Activated CD4-positive, alpha-beta T cell treated with anti-CD3 and anti-CD28 coated beads, Interleukin-2, amount 50 U/mL, for 1 hour (primary cell): ENCODE measurements at places on chromosomes 16 and 17.

DNA sequence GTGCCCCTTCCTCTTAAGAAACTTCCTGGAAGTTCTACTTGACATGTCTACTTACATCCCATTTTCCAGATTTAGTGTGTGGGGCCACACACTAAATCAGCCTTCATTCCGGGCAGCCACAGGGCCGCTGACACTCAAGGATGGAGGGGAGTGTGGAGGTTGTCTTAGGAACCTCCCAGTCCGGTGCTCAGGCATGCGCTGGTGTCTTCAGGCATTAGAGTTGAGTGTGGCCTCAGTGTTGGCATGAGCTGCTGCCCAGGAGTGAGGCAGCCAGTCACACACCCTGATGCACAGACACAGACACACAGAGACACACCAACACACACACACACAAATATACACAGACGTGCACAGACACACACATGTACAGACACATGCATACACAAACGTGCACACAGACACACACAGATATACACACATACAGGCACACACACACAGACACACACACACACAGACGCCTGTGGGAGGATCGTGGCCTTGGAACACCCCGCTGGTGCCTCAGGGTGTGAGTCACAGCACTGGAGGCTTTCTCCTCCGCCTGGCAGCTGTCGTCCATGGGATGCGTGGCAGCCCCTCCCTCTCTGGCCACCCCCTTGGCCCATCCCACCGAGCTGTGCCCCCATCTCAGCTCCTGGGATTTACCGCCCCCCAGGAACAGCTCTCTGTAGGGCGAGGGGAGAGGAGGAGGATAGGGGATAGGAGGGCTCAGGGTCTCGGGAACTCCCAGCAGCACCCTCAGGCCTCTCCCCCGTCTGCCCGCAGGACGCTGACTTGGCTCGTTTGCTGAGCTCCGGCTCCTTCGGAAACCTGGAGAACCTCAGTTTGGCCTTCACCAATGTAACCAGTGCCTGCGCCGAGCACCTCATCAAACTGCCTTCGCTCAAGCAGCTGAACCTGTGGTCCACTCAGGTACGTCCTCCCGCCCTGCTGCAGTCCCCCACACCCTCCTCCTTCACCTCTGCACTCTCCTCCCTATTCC is 75.6 kb upstream of the PLCG2 start:
- no peak for DNase-seq

GRCh38 chr17:19457046-19457445 is 46.0 kb downstream of the RNF112 start:
- no peak for DNase-seq

DNA sequence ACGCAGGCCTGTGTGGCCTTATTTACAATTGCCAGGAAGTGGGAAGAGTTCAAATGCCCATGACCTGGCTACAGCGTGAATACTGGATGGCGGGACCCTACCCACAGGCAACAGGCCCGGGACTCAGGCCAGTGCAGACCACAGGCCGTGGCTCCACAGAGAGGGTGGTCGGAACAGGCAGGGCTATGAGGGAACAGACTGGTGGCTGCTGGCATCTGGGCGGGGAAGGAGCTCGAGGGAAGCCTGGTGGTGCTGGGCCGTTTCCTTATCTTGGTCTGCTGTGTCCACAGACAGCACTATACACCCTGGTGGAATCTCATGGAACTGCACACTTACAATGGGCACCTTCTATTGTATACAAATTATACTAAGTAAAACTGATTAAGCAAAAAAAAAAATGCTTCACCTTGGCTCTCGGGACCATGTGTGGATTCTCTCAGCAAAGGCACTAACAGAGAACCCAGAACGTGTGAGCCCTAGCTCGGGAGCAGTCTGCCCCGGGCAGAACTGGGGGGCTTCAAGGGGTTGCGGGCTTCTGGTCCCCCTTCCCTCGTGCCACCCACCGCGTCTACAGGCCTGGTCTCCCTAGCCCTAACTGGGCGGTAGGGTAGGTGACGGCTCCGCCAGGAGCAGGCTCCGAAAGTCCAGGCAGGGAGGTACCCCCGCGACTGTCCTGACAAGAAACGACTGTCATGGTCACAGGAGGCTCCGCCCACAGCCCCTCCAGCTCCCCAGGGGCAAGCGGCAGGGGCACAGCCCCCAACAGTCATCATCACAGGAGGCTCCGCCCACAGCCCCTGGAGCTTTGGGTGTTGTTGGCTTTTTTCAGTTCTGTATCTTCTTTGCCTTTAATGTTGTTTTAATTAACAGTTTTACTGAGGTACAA is 21.8 kb downstream of the CEP131 start:
- DNase-seq = peak; percentile 9

GRCh38 chr16:50323335-50324011 is 45.3 kb downstream of the BRD7 start:
- DNase-seq = no peak

- DNase-seq = no peak
Observed at GRCh38 chr16:48335961-48336360, 49.3 kb downstream of the SIAH1 start.

DNA sequence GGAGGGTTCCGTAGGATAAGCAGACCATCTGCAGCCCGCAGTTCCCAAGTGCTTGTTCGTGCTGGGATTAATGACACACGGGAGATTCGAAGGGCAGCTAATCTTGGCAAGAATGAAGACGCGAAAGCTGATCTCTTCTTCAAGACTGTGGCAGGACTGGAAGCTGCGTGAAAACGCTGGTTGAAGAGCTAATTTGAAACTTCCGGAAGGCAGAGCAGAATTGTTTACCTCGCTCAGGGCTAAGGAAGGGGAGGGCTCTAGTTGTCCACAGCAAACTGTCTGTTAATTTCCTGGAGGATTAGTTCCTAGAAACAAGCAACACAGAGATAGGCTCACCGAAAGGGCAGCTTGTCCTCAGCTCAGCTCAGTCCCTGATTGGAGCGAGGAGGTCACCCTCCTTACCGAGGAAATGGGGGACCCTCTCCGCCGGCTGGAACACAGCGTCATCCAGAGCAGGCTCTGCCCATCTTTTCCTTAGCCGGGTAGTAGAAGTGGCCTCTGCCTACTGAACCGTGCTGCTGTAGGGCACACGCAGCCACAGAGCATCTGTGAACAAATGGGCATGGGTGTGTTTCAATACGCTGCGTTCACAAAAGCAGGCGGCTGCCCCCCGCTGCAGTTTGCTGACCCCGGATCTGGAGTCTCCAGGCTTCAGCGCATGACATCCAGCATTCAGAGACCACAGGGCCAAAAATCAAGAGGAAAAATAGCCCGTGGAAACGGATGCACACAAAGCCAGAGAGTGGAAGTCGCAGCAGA is 16.7 kb upstream of the BAIAP2 start:
- DNase-seq = peak; percentile 21

GRCh38 chr17:34414339-34414738 is 51.3 kb upstream of the CCL1 start:
- DNase-seq = no peak

DNA sequence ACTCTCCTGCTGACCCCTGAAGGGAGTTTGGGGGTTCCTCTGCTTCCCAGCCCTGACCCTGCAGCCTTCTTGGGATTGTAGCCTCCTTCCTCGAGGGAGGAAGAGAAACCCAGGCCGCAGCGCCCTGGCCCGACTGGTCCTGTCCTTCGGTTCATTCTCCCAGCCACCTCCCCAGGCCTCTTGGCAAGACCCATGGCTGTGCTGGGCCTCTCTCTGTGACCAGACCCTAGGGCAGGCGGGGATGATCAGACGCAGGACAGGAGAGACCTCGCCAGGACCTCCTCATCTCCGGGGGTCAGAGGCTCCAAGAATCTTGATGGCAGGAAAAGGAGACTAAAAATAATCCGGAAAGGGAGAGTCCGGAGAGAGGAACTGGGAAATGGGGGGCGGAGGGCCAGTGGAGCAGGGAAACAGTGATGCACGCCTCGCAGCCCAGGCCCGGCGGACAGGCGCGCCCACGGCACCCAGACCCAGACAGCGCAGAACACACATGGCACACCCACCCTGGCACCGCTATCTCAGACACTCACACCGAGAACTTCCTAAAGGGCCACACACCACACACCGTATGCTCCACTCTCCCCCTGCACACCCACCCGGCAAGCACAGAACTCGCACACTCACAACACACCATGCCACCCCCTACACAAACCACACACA is 1.2 kb downstream of the ARHGEF15 start:
- no peak for DNase-seq

- DNase-seq = no peak
Observed at GRCh38 chr17:67312265-67312664, 54.1 kb downstream of the PSMD12 start.

DNA sequence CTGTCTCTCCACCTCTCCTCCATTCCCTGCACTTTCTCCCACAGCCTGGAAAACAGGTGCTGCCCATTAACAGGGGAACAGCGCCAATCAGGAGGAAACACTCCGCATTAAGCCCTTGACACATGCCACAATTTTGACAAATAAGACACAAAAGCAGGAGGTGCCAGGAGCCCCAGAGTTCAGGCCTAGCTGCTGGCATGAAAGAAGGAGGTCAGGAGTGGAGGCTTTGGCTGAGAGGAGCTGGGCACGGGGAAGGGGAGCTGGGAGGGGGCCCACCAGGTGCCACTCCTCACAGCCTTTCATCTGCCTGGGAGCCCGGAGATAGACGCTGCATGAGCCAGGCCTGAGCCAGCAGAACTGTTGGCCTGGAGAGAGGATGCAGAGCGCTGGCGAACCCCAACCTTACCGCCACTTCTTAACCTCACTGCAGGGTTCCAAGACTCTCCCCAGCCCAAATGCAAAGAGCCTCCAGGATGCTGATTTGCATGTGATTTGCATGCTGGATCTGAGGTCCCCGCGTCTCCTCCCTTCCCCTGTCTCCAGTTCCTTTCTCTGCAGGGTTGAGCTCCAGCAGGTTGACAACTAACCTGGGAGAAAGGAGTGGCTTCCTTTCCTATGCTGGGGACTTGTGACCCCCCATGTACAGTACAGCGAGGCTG is 139.8 kb upstream of the SDK2 start:
- DNase-seq = no peak
